ENCODE measurements at places on chromosomes 2 and 18. TPM values are rescaled to one million over a fixed set of nuclear protein-coding genes. Genes with fewer than 3 reads are reported as not detected.

ZSWIM2 gene
- not detected for total RNA-seq

NEU4 gene
- not detected for total RNA-seq

DNA sequence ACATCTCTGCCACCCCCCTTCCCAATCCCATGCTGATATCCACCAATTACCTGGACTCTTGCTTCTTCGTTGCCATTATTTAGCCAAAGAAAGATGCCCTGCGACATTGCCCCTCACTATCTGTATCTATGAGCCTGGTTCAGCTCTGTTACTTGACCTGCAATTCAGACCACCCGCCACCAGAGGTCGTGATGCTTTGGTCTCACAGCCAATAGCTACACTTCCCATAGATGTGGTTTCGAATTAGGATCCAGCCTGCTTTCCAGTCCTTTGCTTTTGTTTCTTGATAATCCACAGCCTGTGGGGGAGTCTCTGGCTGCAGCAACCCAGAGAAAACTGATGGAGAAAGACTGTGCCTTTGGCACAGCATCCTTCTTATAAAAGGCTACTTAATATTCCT, 239.4 kb downstream of the KLHL29 start:
- no peak for DNase-seq

- DNase-seq: no peak
Observed at GRCh38 chr2:230542751-230543150, 126.8 kb downstream of the SP100 start.

DNA sequence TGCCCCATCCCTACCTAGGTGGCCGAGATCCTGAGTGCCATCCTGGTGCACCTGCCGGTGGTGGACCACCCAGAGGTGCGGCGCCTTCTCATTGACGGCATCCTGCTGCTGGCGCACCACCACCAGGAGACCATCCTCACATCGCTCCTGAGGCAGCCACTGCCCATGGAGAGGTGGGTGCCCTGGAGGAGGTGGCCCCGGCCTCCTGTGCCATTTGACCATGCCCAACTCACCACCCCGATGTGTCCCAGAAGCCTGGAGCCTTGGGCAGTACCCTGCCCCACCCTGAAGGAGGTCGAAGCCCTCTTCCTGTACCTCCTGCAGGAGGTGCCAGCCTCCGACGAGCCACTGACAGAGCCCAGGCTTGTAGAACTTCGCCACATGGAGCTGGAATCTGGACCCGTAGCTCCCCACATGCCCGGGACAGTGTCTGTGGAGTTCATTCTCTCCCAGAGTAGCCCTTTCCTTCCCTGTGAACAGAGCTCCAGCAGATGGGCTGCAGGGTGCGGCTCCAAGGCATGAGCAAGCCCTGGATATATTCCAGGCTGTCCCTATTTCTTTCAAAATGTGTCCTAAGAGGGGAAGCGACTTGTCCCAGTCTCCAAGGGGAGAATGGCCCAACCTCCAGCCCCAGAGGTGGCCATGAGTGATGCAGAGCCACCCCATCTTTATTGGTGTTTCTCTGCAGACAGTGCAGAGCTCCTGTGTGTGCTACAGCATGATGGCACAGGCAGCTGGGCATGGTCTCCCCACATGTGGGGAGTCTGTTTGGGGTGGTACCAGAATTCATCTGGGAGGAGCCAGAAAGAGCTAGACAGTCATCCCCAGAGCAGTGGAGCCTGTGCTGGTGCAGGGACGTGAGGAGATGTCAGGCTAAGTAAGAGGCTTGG, 34.2 kb downstream of the HJURP start:
- peak; percentile 19 for DNase-seq

GRCh38 chr2:219269362-219270054, 9.7 kb upstream of the DNAJB2 start:
- peak; percentile 61 for DNase-seq
